ENCODE measurements at places on chromosomes 6 and 20.

- DNase-seq, result no peak
These were observed 1.5 kb upstream of the RAD21L1 start for GRCh38 chr20:1224205-1224890.

DNA sequence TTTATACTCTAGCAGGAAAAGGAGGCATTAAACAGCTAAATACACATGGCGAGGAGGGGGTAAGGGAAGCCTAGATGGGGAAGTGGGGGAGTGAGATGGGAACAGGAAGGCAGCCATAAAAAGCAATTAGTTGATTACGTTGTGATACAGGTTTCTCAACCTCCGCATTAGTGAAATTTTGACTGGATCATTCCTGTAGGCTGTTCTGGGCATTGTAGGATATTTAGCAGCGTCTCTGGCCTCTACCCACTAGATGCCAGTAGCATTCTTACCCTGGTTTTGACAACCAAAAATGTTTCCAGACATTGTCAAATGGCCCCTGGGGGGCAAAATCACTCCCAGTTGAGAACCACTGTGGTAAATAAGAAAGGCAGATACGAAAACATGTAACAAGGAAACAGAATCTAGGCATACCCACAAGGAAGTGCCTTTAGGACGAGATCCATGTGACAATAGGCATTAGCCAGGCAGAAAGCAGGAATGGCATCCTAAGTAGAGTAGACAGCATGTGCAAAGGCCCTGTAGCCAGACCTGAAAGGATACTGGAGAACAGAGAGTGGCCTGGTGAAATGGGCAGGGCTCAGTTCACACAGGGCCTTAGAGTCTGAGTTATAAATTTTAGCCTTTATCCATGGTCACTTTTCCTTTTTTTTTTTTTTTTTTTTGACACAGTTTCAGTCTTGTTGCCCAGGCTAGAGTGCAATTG, 25.8 kb upstream of the PTPN1 start:
- no peak for DNase-seq

GRCh38 chr6:149139782-149140136, 177.8 kb upstream of the TAB2 start:
- DNase-seq, result no peak

- no peak for DNase-seq
These were observed 39.3 kb upstream of the APCDD1L start for GRCh38 chr20:58554541-58554940.

GRCh38 chr6:168133168-168133561, 54.2 kb upstream of the FRMD1 start:
- DNase-seq, result no peak

DNA sequence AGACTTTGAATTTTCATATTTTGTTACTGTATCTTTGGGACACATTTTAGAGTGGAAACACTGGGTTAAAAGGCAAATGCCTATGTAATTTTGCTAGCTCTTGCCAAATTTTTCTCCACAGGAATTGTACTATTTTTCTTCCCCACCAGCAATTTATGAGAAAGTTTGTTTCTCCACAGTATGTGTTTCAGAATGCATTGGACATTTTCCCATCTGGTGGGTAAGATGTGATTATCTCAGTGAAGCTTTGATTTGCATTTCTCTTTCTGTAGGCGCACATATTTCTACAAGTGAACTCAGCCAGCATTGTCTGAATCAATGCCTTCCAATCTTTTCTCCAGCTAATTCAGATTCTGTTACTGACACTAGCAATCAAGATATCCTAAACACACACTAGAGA, 157.8 kb downstream of the RCAN2 start:
- DNase-seq, result no peak

- DNase-seq, result no peak
These were observed 572.7 kb downstream of the DHX35 start for GRCh38 chr20:39534846-39535245.
